ENCODE measurements at places on chromosomes 6 and 20. TPM values are rescaled to one million over a fixed set of nuclear protein-coding genes. Genes with fewer than 3 reads are reported as not detected.

The HCRTR2 gene
- not detected for total RNA-seq

DNA sequence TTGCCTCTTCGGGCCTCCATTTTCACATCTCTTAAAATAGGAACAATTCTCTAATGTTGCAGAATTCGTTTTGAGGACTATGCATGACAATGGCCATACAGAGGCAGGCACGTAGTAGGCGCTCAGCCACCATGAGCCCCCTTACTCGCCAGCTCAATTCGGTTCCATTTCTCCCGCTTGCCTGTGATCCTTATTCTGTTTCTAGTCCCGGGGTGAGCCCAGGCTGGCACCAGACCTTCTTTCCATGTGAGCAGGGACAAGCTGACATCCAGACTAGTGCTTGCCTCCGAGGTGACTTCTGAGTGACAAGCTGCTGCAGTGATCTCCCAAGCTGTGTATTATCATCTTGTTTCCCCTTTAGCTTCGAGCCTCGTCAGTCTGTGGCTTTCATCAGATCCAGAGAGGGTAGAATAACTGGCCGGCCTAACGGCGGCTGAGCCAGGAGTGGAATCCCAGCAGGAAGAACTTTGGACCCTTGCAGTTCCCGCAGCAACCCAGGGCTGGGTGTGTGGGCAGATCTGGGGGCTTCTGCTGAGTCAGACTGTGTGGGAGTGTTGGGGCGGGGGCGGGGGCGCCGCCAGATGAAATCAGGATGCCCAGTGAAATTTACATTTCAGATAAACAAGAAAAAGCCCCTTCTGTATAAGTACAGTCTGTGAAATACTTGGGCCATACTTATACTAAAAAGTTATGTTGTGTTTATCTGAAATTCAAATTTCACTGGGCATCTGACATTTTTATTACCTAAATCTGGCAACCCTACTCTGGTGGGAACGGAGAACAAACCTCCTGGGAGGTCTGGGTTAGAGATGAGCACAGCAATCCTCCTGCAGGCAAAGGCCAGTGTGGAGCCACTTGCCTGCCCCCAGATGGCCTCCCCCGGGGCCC is 10.9 kb downstream of the BANF2 start:
- H3K4me3 ChIP-seq = no peak overlapping the region
- no peaks in the 10 kb centered on the region for H3K36me3 ChIP-seq
- no peaks in the 10 kb centered on the region for H3K27me3 ChIP-seq
- peaks cover 9% of the 10 kb centered on the region for H3K4me1 ChIP-seq
- H3K27ac ChIP-seq = no peak overlapping the region

- H3K27me3 ChIP-seq = no peaks in the 10 kb centered on the region
- no peaks in the 10 kb centered on the region for H3K4me1 ChIP-seq
- DNase-seq = no peak
- H3K27ac ChIP-seq = no peak overlapping the region
Measured at GRCh38 chr20:51484141-51484815, 58.2 kb downstream of the NFATC2 start.

- H3K4me1 ChIP-seq = no peaks in the 10 kb centered on the region
- H3K4me3 ChIP-seq = no peak overlapping the region
- no peaks in the 10 kb centered on the region for H3K36me3 ChIP-seq
- DNase-seq = no peak
- no peaks in the 10 kb centered on the region for H3K27me3 ChIP-seq
Measured at GRCh38 chr6:23454080-23454976, 671.7 kb upstream of the NRSN1 start.

The PTPN1 gene
- total RNA-seq = 26.4 TPM

- H3K27me3 ChIP-seq = peaks cover 13% of the 10 kb centered on the region
- H3K4me3 ChIP-seq = peak overlapping the region; percentile 55
- DNase-seq = peak; percentile 68
- peak overlapping the region; percentile 79 for H3K27ac ChIP-seq
- peaks cover 35% of the 10 kb centered on the region for H3K4me1 ChIP-seq
Measured at GRCh38 chr20:58650181-58650775, 805 bp upstream of the STX16 start.

The C6orf132 gene
- total RNA-seq = 48.3 TPM

DNA sequence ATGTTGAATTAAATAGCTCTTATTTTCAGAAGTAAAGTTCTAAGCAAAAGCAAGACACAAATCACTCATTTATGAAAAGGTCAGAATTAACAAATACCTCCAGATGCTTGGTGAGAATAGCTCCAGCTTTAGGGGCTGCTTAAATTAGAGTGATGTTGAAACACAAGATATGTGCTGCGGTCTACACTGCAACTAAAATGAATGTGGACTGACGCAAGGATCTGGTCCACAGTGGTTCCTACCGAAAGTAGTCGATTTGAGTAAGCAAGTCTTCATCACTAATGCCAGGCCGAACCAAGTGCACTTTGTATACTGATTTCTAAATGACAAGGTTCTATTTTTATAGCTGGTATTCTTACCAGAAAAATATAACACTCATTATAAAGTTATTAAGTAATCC is 96.3 kb downstream of the PRDM1 start:
- no peak for DNase-seq
- peaks cover 6% of the 10 kb centered on the region for H3K4me1 ChIP-seq
- no peak overlapping the region for H3K27ac ChIP-seq
- no peaks in the 10 kb centered on the region for H3K36me3 ChIP-seq

The RBM24 gene
- 1.3 TPM for total RNA-seq

The TJAP1 gene
- 33.3 TPM for total RNA-seq

The PPIL4 gene
- total RNA-seq = 29.7 TPM

DNA sequence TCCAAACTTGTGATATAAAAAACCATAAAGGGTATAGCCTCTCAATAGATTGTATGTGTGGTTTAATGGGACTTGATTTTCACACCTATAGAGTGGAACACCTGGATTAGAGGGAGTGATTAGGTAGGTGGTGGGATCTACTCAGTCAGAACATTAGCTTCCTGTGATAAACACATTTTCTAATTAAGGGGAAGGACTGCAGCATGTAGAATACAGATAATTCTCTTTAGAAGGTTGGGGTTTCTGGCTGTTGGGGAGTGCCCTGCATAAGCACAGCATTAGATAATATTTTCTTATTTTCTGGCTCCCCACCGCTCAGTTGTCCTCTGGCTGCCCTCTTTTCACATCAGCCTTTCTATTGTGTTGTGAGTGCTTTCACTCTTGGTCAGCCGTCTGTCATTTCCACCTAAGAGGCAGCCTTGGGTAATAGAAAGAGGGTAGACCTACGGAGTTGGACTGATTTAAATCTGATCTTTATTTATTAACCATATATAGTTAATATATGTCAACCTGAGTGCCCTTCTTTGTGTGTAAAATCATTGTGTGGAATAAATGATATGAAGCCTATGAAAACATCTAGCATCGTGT is 8.0 kb downstream of the CSE1L start:
- H3K27me3 ChIP-seq = no peaks in the 10 kb centered on the region
- no peak overlapping the region for H3K27ac ChIP-seq
- H3K4me1 ChIP-seq = peaks cover 35% of the 10 kb centered on the region
- peaks cover 35% of the 10 kb centered on the region for H3K36me3 ChIP-seq

The ABHD12 gene
- total RNA-seq = 63.8 TPM

GRCh38 chr20:49724408-49725223 is 10.9 kb upstream of the B4GALT5 start:
- no peak overlapping the region for H3K4me3 ChIP-seq
- peak overlapping the region; percentile 26 for H3K27ac ChIP-seq
- H3K4me1 ChIP-seq = peaks cover 10% of the 10 kb centered on the region
- H3K27me3 ChIP-seq = no peaks in the 10 kb centered on the region

The GFRA4 gene
- not detected for total RNA-seq

GRCh38 chr20:9769954-9770353 is 68.9 kb downstream of the PAK5 start:
- no peaks in the 10 kb centered on the region for H3K4me1 ChIP-seq
- DNase-seq = no peak
- no peaks in the 10 kb centered on the region for H3K27me3 ChIP-seq
- H3K36me3 ChIP-seq = no peaks in the 10 kb centered on the region
- no peak overlapping the region for H3K4me3 ChIP-seq

DNA sequence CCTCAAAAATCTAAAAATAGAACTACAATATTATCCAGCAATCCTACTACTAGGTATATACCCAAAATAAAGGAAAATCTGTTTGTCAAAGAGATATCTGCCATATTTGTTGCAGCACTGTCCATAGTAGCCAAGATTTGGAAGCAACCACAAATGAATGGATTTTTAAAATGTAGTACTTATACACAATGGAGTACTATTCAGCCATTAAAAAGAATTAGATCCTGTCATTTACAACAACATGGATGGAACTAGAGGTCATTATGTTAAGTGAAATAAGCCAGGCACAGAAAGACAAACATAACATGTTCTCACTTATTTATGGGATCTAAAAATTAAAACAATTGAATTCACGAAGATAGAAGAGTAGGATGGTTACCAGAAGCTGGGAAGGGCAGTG is 135.7 kb upstream of the CCDC28A start:
- H3K4me3 ChIP-seq = no peak overlapping the region
- no peaks in the 10 kb centered on the region for H3K36me3 ChIP-seq
- no peak for DNase-seq
- H3K4me1 ChIP-seq = peaks cover 12% of the 10 kb centered on the region

The TAAR9 gene
- total RNA-seq = not detected

The KIAA0408 gene
- 4.0 TPM for total RNA-seq

DNA sequence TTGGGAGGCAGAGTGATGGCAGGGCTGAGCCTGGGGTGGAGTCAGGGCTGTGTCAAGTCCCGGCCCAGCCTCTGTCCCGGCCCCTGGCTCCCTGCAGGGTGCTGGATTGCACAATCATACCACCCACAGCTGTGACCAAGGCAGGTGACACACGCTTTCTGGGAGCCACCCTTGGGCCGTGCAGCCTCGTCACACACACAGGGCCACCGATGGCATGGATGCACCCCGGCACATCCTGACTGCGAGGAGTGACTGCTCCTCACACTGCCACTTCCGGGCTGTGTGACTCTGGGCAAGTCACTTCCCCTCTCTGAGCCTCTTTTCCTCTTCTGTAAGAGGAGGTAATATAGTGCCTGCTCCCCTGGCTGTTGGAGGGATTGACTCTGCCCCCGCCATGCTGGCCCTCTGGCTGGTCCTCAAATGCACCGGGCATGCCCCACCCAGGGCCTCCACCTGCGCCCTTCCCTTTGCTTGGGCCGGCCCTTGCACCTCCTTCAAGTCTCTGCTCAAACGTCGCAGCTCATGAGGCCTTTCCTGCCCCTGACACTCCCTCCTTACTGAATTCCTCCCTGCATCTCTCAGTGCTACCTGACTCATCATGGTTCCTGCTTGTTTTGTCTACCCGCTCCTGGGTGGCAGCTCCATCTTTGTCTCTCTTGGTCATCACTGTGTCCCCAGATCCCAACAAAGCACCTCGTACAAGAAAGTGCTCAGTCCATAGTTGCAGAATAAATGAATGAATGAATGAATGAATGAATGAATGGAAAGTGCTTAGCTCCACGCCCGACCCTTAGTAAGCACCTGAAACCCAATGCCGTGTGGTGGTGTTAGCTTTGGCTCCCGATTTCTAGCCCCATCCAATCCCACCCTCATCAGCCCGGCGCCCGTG is 93.5 kb downstream of the CEBPB start:
- no peak overlapping the region for H3K27ac ChIP-seq
- H3K4me3 ChIP-seq = no peak overlapping the region
- no peaks in the 10 kb centered on the region for H3K4me1 ChIP-seq
- no peaks in the 10 kb centered on the region for H3K27me3 ChIP-seq

- H3K4me1 ChIP-seq = peaks cover 14% of the 10 kb centered on the region
- DNase-seq = no peak
- H3K27me3 ChIP-seq = no peaks in the 10 kb centered on the region
Measured at GRCh38 chr20:4812641-4813075, 90.9 kb downstream of the PRND start.

The HLA-G gene
- total RNA-seq = 1.5 TPM

- no peak overlapping the region for H3K27ac ChIP-seq
- no peaks in the 10 kb centered on the region for H3K27me3 ChIP-seq
- H3K4me3 ChIP-seq = no peak overlapping the region
- DNase-seq = no peak
- no peaks in the 10 kb centered on the region for H3K36me3 ChIP-seq
Measured at GRCh38 chr6:81215092-81215432, 537.4 kb downstream of the TENT5A start.

- no peak overlapping the region for H3K4me3 ChIP-seq
- H3K27me3 ChIP-seq = no peaks in the 10 kb centered on the region
- no peak for DNase-seq
- no peaks in the 10 kb centered on the region for H3K36me3 ChIP-seq
- no peak overlapping the region for H3K27ac ChIP-seq
Measured at GRCh38 chr6:14658030-14658429, 540.5 kb downstream of the CD83 start.

DNA sequence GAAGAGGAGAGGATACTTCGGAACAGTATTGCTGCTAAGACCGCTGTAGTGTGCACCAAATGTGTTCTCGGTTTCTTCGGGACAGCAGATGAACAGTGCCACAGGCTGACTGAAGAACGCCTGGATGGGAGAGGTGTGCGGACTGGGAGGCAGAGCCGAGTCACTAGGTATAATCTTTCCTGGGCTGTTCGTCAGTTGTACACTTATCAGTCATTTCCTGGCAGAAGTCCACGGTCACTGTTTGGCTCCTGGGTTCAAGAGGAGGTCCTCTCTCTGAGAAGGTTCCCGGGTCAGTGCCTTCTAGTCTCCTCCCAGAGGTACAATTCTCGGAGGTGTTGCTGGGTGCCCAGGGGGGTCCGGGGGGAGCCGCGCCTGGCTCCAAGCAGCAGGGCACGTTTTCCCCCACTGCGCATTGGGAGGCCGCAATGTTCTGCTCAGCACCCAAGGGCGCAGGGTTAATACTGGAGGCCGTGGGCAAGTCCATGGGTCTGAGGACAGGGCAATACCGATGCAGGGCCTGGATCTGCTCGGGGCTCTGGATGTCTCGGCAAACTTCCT is 38.1 kb downstream of the GJA10 start:
- no peak overlapping the region for H3K27ac ChIP-seq
- no peak for DNase-seq
- no peaks in the 10 kb centered on the region for H3K36me3 ChIP-seq
- no peaks in the 10 kb centered on the region for H3K27me3 ChIP-seq
- 0 out of 2 replicates have a peak, but pooled peaks cover 5% of the 10 kb centered on the region for H3K4me1 ChIP-seq
- H3K4me3 ChIP-seq = no peak overlapping the region

The HCK gene
- total RNA-seq = 1.2 TPM

GRCh38 chr6:45946887-45947286 is 68.8 kb downstream of the CLIC5 start:
- no peaks in the 10 kb centered on the region for H3K27me3 ChIP-seq
- no peaks in the 10 kb centered on the region for H3K36me3 ChIP-seq
- no peak overlapping the region for H3K4me3 ChIP-seq
- DNase-seq = no peak
- H3K4me1 ChIP-seq = no peaks in the 10 kb centered on the region

DNA sequence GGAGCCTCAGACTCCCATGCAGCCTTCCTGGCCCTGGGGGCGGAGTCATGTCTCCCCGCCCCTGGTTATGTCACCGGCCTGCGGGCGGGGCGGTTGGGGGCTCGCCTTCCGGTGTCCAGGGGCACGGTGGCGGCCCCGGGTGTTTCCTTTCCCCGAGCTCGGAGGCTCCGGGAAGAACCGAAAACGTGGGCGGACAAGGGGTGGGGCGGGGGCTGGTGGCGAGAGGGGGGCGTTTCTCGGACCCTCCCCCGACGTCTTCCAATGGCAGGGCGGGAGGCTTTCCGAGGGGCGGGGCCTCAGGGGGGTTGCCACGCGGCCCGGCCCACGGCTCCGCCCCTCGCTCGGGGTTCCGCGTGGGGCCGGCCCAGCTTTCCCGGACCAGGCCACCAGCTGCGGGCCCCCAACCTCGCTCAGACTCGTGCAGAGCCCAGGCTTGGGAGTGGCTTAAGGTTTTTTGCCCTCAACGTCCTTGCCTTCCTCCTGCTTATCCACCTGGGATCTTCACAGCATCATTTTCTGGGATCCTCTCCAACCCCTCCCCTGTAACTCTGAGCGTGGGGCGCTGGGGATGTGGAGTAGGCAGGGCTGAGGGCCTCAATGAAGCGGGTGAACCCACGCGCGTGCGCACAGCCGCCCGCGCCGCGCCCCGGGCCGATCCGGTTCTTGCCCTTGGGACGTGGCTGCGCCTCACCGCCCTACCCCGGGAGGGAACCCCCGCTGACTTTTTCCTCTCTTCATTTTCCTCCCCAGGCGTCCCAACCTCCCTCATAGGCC is 2.1 kb upstream of the NRN1 start:
- H3K27me3 ChIP-seq = peaks cover 58% of the 10 kb centered on the region
- H3K36me3 ChIP-seq = no peaks in the 10 kb centered on the region
- DNase-seq = peak; percentile 88
- no peak overlapping the region for H3K27ac ChIP-seq

Measured in GM23338 (cell line).